ENCODE measurements at places on chromosomes 1 and 21.

DNA sequence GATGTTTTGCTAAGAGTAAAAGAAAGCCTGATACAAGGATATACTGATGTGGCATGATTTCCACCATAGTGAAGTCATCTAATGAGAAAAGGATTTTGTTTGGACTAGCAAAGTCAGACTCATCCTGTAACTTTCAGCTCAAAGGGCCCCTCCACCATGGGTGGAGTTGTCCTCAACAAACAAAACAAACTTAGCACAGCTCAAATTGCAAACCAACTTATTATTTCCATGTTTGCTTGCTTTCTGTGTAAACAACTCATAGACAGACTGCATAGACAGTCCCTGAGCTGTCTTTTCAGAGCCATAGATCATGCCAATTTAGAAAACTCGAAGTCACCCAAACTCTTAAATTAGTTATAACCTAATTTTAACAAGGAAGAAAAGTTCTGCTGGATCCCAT is 69.4 kb upstream of the VAV3 start:
- no peak for DNase-seq

- DNase-seq: no peak
Observed at GRCh38 chr21:42276526-42277154, 38.6 kb downstream of the TFF3 start.

DNA sequence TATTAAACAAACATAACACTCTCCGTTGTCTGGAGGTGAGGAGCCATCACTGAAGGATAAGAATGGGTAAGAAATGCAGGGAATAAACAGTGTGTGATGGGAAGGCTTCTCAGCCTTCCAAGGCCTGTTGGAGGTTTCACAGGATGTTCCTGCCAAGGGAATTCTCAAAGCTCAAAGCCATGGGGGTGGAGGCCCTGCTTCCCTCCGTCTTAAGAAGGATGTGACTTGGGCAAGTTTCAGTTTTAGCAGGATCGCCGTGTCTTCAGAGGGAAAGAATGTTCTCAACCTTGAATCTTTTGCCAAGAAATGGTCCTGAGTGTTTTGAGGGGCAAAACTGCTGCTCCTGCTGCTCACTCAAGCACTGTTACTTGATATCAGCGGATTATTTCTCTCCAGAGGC is 41.7 kb upstream of the IL20 start:
- DNase-seq: no peak

DNA sequence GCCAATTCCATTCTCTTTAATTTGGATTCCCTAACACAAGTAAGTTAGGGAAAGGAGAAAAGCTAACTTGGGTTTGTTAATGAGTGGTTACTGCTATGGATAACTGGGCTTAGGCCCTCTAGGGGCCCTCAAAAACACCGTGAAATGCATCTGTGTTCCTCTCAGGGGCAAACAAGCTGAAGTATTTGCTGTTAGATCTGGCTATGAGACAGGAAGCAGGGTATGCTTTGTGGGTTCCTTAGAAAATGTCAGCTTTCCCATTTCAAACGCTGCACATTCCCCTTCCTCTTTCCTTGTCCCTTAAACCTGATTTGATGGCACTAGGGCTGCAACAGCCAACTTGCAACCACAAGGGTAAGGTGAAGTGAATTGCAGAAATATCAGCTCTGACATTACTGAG is 5.7 kb upstream of the CAP1 start:
- DNase-seq: no peak

- no peak for DNase-seq
Observed at GRCh38 chr1:24415910-24416665, 486 bp downstream of the NIPAL3 start.

GRCh38 chr1:230208619-230209261 is 141.7 kb downstream of the GALNT2 start:
- DNase-seq: no peak

DNA sequence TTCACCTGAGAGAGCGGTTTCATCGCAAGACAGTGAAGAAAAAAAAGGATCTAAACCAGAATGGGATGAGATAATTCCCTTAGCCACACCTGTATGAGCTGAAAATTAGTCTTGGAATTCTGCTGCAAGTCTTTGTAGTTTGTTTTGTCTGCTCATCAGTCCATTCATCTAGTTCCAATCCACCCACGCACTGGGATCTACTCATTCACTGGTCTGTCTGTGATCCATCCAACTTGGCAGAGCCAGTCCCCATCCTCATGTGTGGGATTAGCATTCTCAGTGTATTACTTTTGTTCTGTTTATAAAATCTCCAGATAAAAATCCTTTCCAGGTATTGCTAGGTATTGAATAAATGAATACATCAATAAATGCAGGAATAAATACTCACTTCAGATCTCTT is 266.5 kb upstream of the USP24 start:
- no peak for DNase-seq

DNA sequence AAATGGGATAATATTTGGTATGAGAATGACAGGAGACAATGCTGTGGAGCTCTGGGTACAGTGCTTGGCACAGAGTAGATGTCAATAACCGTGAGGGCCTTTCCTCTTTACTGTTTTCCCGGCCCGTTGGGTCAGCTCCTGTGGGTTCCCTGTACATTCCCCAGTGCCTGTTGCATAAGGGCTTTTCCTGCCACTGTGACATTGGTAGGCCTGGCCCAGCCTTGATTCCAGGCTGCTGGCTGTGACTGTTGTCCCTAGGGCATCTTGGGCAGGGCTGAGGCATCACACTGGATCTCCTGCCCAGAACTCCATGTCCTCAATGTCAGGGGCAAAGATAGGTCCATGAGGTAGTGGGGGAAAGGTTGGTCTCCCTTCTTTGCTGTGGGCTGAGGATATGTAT is 25.8 kb upstream of the MYCL start:
- no peak for DNase-seq

DNA sequence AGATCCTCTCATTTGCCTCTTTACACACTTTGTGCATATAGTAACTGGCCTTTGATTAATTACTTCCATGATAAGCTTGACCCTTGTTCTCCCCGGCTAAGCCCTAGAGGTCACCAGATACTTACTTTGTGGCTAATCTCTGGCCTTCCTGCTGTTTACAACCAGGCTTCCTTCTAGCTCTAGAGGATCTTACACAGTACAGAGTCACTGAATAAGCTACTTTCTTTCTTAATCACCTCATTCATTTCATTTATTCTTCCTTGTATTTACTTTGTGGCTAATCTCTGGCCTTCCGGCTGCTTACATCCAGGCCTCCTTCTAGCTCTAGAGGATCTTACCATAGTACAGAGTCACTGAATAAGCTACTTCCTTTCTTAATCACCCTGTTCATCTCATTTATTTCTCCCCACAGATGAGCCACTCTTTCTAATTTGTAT is 144.3 kb upstream of the C1orf21 start:
- no peak for DNase-seq

GRCh38 chr1:162335126-162335525 is 41.5 kb downstream of the SPATA46 start:
- DNase-seq: no peak

GRCh38 chr1:195141294-195141693 is 1466.9 kb downstream of the KCNT2 start:
- DNase-seq: no peak

DNA sequence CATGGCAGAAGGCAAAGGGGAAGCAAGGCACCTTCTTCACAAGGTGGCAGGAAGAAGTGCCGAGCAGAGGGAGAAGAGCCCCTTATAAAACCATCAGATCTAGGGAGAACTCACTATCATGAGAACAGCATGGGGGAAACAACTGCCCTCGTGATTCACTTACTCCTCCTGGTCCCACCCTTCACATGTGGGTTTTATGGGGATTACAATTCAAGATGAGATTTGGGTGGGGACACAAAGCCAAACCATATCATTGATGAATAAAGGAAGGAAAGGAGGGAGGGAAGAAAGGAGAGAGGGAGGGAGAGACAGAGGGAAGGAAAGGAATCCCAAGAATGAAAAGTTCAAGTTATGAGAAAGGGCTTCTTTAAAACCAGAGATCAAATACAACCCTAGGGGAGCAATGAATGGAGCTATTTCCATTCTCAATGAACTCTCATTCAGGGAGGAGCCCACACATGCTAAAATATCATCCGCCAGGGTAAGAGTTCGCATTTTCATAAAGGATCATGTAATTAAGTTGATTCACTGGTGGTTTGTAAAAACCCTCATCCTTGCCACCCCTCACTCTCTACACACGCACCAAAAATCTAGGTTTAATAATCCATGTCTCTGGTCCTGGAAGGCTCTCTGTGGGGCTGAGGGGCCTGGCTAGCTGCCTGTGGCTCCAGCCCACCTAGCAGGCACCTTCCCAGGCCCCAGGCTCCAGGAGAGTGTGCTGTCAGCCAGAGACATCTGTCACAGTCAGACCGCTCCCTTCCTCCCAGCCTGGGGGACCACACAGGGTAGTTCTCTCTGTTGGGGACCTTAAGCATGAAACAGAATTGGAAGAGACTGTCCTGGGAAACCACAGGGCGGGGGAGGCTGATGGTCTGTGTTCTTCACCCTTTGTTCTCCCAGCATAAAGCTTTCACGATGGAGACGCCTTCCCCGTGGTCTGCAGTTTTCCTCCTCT is 94.0 kb downstream of the CCDC185 start:
- DNase-seq: no peak

- no peak for DNase-seq
Observed at GRCh38 chr21:42546433-42546832, 32.8 kb downstream of the SLC37A1 start.

DNA sequence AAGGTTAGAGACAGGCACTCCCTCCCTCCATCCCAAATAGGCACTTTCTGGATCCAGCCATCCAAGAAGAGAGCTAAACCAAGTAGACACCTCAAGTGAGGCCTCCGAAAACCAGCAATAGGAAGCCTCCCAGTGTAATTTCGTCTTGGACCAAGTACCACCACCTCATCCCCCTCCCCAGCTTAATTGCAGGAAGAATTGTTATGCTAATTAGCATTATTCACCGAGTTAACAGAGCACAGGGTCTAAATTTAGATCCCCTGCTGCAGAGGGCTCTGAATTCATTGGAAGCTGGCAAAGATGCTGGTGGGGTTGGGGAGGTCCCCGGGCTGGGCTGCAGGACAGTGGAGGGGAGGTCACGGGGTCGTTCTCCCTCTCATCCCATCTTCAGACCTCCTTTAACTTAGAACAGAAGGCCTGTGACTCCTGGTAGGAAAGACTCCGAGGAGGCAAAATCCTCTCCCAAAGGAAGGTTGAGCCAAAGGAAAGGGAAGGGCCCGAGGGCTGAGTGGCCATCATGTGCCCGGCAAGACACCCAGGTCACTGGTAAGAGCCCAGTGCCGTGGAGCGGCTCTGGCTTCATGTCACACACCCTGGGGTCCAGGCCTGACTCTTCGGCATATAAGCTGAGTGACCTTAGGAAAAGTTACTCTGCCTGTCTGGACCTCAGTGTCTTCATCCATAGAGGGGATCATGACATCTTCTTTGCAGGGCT is 209.2 kb upstream of the GRIK3 start:
- DNase-seq: no peak

DNA sequence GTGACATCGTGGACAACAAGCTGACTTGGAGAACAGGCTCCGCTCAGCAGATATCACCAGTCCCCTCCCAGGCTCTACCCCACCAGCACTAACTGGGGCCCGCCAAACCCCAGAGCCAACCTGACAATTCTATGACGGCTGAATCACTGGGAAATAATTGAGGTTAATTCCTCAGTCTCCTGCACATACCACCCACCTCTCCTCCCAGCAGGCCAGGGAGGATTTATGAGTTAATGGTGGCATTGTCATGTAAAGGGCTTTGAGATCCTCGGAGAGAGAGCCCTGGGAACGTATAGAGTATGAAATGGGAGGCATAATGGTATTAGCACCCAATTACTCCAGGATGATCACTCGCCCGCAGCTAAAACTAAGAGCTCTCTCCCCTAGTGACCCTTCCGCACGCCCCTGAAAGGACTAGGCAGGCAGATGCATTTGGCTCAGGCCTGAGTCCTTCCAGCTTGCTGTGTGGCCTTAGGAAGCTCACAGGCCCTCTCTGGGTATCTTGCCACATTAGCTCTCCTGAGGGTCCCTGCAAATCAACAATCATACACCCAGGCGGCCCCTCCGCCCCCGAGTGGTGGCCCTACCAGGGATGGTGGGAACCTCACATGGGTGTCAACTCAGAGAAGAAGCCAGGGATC is 27.3 kb upstream of the PAX7 start:
- DNase-seq: no peak

DNA sequence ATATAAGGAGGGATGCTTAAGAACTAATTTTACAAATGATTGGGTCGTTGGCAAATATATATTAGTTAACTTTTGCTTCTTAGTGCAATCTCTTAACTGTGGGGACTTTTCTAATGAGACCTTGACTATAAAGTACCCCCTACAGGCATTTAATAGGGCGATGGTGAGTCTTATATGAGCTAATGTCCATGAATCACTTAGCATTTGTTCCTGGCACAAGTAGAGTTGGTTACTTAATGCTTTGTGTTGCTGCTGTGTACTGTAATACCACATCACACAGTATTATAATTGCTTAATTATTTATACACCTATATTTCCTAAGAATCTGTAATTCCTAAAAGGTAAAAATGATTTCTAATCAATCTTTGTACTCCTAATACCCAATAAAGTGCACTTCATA is 25.3 kb upstream of the TMCO1 start:
- DNase-seq: no peak

GRCh38 chr1:230542681-230543080 is 99.6 kb upstream of the COG2 start:
- no peak for DNase-seq

GRCh38 chr1:24695202-24695974 is 49.9 kb upstream of the CLIC4 start:
- DNase-seq: no peak

- no peak for DNase-seq
Observed at GRCh38 chr1:11653861-11654136, 430 bp downstream of the FBXO2 start.

DNA sequence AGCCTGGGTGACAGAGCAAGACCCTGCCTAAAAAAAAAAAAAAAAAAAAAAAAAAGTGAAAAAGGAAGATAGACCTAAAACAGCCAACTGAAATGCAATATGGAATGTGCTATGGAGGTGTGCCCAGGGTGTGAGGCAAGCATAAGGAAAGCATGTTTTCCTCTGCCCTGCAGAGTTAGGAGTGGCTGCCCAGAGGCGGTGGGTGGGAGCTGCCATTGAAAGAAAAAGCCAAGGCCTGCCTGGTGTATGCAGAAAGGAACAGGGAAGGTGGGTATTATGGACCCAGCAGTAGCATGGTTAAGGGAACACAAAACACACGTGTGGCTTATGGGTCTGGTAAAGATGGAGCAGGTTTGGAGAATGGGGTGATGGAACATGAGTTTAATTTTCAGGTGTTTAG is 8.9 kb downstream of the CD244 start:
- no peak for DNase-seq

DNA sequence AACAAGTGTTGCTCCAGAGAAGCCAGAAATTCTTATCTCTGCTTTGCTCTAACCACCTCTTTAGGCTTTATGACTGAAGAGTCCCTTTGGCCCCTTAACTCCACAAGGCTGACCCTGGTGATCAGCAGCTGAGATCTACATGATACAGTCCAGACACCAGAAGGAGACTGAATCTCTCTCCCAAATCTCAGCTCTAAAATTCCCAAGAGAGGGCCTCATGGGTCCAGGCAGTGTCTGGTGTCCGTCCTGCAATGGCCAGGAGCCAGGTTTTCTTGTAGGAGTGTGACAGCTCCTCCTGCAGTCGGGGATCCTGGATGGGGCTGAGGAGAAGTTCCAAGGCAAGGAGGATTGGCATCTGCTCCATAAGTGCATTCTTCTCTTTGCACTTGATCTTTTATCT is 35.3 kb downstream of the L1TD1 start:
- DNase-seq: no peak

- DNase-seq: no peak
Observed at GRCh38 chr1:161933592-161934588, 89.8 kb downstream of the OLFML2B start.
